ENCODE measurements at places on chromosomes 2 and 18.

DNA sequence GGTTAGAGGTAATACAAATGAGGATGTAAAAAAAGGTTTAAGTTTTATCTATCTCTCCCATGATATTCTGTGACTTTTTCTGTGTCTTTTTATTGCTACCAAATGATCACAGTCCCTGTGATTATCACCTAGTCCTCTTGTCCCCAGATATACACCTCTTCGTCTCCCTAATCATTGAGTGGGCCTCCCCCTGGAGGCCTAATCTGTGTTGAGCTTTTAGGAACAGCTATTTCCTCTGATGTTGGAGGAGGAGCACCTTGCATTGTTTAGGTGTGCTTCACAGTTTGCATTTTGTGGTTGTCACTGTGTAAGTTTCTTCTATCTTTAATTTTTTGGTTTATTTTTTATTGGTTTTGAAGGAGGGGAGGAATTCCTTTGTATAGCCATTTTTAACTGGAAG, 33.3 kb downstream of the CCDC85A start:
- DNase-seq, result no peak

- no peak for DNase-seq
Observed at GRCh38 chr2:63544017-63544627, 44.2 kb downstream of the WDPCP start.

- DNase-seq, result no peak
Observed at GRCh38 chr2:219461047-219461514, 26.4 kb downstream of the SPEG start.

GRCh38 chr2:23387845-23388244, 2.9 kb downstream of the KLHL29 start:
- DNase-seq, result no peak

- no peak for DNase-seq
Observed at GRCh38 chr2:134202371-134202770, 51.5 kb upstream of the MGAT5 start.
